ENCODE measurements at places on chromosomes 7 and 10.
A peak's percentile ranks its signal among the peaks of the same experiment; 100 is the strongest.

DNA sequence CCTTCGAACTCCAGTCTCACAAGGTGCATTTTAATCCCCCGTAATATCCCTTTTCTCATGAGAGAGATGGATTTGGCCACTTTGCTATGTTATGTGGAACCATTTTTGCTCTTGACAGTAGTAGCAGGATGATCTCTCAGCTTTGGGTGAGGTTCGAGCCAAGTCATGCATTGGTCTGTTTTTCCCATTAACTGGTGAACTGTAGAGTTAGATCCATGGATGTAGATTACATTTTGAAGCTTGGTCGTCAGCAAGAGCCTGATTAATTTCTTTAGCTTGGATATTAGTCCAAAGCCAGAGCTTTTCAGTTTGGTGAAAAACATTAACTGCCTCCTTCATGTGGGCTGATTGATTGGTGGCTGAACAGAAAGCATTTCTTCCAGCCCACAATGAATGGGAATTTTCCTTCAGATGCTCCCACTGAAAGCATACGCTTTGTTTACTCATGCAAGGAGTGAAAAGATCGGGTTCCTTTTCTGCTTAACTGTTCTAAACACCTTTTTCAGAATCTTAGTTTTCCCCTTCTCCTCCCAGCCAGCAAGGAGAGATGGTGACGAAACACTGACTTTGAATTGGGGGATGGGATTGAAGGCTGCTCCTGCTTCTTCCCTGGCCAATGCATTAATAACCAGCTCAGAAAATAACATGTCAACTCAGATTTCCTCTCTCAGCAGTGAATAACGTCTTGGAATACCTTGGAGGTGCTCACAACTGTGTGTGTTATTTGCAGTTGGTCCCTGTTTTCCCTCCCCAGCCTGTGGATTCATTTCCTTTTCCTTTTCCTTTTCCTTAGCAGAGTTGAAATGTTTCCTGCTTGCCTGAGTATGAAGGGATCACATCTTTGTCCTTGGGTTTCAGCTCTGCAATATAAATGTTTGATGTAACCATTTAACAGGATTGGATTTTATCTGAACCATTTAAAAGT is 351.8 kb upstream of the FZD8 start:
- DNase-seq: no peak

- DNase-seq: no peak
Observed at GRCh38 chr7:9681284-9681683, 1247.9 kb downstream of the NXPH1 start.

DNA sequence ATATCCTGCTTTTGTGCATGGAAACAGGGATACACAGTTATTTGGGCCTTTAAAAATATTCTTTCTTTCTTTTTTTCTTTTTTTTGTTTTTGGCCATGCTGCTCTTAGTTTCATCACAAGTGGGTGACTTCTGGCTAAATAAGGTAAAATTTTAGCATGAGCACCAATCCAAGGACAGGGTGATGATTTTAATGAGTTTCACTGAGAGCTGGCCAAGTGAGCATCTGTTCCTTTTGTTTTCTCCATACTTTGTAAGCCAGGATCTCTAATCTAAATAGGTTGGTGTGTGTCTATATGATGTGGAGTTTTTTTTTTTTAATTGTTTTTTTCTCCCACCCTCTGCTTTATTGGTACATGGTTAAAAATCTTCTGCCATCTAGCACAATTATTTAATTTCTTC is 106.8 kb downstream of the POLL start:
- no peak for DNase-seq

- DNase-seq: no peak
Observed at GRCh38 chr7:64101943-64102655, 56.9 kb downstream of the ZNF727 start.

GRCh38 chr7:45938626-45939302 is 17.7 kb upstream of the IGFBP3 start:
- DNase-seq: no peak

- no peak for DNase-seq
Observed at GRCh38 chr10:124343351-124344265, 75.1 kb downstream of the OAT start.

DNA sequence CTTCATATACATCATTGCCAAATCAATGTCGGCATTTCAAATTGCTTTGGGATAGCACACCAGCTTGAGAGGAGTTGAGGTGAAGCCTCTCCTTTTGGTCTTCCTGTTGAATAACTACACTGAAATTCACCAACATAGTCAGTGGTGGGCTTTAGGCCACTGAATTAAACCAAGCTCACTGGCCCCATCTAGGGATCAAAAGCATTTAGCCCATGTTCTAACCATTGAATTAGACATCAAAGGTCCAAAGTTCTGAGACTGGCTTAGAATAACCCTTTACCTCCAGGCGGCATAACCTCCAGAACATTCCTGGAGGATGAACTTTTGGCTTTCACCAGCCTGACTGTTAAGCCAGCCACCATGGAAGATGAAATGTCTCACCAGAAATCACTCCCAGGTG is 54.6 kb downstream of the BPGM start:
- DNase-seq: peak; percentile 3

DNA sequence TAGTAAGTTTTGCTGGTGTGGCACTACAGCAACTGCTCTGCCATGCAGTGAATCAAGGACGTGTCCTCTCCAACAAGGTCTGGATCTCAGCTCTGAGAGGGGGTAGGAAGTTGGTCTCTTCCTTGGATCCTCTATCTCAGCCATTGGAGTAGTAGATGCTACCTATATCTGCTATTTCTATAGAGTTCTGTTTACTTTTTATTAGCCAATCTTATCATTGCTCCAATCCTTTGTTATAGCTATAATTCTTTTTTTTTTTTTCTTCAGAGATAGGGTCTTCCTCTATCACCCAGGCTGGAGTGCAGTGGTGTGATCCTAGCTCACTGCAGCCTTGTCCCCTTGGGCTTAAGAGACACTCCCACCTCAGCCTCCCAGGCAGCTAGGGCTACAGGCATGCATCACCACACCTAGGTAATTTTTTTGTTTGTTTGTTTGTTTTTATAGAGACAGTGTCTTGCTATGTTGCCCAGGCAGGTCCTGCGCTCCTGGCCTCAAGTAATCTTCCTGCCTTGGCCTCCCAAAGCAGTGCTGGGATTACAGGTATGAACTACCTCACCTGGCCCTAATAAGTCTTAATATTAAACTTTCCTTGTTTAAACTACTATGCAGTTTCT is 155.2 kb upstream of the ASAH2 start:
- DNase-seq: no peak

- DNase-seq: no peak
Observed at GRCh38 chr7:43114458-43114780, 2.0 kb downstream of the HECW1 start.

DNA sequence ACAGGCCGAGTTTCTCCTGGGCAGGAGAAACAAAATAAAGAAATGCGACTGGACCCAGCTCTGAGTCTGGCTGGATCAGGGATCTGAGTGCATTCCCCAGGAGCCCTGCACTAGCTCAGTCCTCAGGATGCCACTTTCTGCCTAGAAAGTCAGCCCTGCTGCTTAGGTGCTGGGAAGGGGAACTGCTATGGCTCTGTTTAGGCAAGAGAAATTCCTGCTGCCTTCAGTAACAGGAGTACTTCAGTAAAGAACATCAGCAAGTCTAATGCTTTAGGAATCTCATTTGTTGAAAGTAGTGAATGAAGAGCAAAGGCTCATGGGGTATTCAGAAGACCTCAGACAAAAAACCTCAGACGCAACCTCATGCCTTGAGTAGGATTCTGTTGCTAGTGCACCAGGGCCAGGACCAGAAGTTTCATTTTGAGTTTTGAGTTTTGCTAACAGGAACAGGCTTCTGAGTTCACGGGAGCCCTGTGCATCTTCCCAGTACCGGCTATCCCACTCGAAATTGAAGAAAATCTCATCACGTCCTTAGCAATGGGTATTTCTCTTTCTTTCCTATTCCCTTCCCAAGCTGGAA is 170.8 kb upstream of the CDCA7L start:
- DNase-seq: no peak

DNA sequence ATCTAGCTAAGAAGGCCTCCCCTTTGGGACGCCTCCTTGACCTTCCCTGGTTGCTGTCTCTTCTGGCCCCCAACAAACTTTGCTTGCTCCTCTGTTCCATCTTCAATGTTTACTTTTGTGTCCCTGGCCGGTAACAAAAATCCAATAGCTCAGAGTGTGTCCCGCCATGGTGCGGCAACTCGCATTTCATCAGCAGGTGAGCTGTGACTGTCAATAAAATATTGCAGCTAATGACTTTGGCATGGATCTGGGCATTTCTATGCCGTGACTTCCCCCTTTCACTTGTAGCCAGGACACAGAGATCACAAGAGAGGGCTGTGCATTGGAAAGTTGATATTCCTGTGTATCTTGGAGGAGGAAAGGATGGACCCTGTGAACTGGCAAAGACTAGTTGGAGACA is 317.6 kb downstream of the RPS24 start:
- DNase-seq: no peak

- DNase-seq: no peak
Observed at GRCh38 chr10:79410315-79411094, 34.9 kb downstream of the ZCCHC24 start.

- no peak for DNase-seq
Observed at GRCh38 chr7:34131371-34131770, 226.0 kb downstream of the BMPER start.

DNA sequence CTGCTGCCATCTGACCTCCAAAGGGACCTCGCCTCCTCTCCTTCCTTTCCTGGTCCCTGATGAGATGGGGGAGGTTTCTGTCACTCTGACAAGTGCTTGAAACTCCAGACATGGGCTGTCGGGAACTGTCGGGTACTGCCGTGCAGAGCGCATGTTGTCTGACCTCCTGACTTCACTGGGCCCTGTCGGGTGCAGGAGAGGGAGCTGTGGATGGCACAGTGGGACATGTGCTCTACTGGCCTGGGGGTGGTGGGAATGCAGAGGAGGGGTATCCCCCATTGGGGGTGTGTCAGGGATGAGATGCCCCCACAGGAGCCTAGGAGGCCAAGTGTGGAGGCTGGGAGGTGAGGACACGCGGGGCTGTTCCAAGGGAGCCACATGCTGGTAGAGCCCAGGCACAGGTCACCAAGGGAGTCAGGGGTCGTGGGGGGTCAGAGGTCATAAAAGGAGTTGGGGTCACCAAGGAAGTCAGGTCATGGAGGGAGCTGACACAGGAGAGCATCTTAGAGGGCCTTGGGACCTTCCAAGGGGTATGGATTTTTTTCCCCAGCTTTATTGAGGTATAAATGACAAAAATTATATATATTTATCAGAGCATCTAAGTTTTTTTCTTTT is 30.9 kb downstream of the TMEM120A start:
- no peak for DNase-seq

- no peak for DNase-seq
Observed at GRCh38 chr10:48946891-48947500, 7.4 kb upstream of the LRRC18 start.

DNA sequence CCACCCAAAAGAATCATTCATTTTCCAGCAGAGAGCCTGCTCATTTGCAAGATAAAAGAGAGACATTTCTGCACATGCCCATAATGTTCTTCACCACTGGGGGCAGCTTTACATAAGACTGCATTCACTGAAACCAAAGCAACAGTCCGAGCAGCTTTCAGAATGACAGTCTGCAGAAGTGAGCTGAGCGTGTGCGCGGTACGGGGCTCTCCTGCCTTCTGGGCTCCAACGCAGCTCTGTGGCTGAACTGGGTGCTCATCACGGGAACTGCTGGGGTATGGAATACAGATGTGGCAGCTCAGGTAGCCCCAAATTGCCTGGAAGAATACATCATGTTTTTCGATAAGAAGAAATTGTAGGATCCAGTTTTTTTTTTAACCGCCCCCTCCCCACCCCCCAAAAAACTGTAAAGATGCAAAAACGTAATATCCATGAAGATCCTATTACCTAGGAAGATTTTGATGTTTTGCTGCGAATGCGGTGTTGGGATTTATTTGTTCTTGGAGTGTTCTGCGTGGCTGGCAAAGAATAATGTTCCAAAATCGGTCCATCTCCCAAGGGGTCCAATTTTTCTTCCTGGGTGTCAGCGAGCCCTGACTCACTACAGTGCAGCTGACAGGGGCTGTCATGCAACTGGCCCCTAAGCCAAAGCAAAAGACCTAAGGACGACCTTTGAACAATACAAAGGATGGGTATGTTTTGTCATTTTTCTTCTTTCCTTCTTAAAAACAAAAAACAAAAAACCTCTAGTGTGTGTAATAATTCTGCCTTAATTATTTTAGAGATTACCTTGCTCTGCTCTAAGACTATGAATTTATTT is at the start of gene LRRTM3:
TSS of gene LRRTM3 (plus strand) at position 141 of the 820 bp plus-strand sequence.
- peak; percentile 73 for DNase-seq

- no peak for DNase-seq
Observed at GRCh38 chr7:15464667-15465121, 97.1 kb downstream of the AGMO start.

DNA sequence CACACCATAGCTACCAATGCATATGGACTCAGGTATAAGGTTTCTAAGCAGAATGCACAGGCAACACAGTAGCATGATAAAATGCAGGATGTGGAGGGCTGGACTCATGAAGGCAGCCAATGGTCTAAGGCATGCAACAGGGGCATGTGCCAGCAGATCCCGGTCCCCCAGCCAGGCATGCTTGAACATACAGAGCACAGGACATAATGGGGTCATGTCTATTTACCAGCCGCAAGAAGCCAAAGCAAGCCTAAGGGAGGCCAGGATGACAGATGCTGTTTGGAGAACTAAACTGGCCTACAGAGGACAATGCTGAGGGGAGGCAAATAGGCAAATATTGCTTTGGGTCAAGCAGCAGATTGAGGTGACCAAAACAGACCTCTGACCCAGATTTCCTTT is 60.0 kb upstream of the PDLIM1 start:
- no peak for DNase-seq

- no peak for DNase-seq
Observed at GRCh38 chr7:98719396-98719795, 102.3 kb downstream of the NPTX2 start.

GRCh38 chr7:138238734-138239659 is 162.7 kb downstream of the AKR1D1 start:
- no peak for DNase-seq

DNA sequence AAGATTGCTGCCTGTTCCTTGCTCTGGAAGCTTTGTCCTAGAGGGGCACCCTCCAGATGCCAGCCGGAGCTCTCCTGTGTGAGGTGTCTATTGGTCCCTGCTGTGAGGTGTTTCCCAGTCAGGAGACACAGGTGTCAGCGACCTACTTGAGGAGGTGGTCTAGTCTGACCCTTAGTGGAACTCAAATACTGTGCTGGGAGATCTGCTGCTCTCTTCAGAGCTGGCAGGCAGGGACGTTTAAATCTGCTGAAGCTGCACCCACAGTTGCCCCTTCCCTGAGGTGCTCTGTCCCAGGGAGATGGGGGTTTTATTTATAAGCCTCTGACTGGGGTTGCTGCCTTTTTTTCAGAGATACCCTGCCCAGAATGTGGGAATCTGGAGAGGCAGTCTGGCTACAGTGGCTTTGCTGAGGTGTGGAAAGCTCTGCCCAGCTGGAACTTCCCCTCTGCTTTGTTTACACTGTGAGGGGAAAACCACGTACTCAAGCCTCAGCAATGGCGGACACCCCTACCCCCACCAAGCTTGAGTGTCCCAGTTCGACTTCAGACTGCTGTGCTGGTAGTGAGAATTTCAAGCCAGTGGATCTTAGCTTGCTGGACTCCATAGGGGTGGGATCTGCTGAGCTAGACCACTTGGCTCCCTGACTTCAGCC is 119.2 kb downstream of the PPP1R9A start:
- DNase-seq: no peak

- no peak for DNase-seq
Observed at GRCh38 chr10:50324680-50325393, 73.5 kb upstream of the ASAH2 start.

GRCh38 chr10:122264436-122264835 is 6.7 kb upstream of the BTBD16 start:
- DNase-seq: no peak
